ENCODE measurements at places on chromosomes 2 and 18. TPM values are rescaled to one million over a fixed set of nuclear protein-coding genes. Genes with fewer than 3 reads are reported as not detected.

Gene CIDEA
- total RNA-seq = not detected

Gene IL37
- total RNA-seq = not detected

- H3K27ac ChIP-seq = no peak overlapping the region
- no peaks in the 10 kb centered on the region for H3K4me1 ChIP-seq
Measured at GRCh38 chr2:198211706-198212105, 407.3 kb downstream of the PLCL1 start.

DNA sequence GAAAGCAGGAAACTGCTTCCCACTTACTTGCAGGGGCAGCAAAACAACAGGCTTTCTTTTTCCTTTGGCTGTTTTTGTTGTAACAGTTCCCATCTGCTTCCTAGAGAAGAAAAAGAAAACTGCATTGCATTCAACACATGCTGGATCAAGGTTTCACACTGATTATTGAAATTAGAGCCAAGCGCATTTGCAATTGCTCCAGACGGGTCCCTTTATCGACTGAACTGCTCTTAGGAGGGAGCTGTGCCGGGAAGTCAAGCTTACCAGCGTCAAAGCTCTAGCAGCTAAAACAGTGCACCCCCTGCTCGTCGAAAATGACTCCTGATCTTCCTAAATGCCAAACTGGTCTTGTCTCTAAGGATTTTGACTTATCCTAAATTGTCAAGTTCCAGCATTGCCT lies 164.0 kb upstream of the SESTD1 start:
- no peak overlapping the region for H3K4me3 ChIP-seq
- no peaks in the 10 kb centered on the region for H3K4me1 ChIP-seq
- peaks cover 15% of the 10 kb centered on the region for H3K27me3 ChIP-seq
- DNase-seq = no peak

- H3K27ac ChIP-seq = no peak overlapping the region
- H3K4me1 ChIP-seq = peaks cover 49% of the 10 kb centered on the region
- no peak overlapping the region for H3K4me3 ChIP-seq
- peak; percentile 13 for DNase-seq
- no peaks in the 10 kb centered on the region for H3K36me3 ChIP-seq
Measured at GRCh38 chr2:120228503-120228902, 5.3 kb upstream of the TMEM185B start.

Gene PMS1
- total RNA-seq = 24.3 TPM

GRCh38 chr2:195945056-195945455 lies 123.6 kb downstream of the DNAH7 start:
- no peaks in the 10 kb centered on the region for H3K27me3 ChIP-seq
- no peaks in the 10 kb centered on the region for H3K4me1 ChIP-seq
- no peak overlapping the region for H3K27ac ChIP-seq
- DNase-seq = no peak
- no peak overlapping the region for H3K4me3 ChIP-seq

Gene CRYGC
- not detected for total RNA-seq

DNA sequence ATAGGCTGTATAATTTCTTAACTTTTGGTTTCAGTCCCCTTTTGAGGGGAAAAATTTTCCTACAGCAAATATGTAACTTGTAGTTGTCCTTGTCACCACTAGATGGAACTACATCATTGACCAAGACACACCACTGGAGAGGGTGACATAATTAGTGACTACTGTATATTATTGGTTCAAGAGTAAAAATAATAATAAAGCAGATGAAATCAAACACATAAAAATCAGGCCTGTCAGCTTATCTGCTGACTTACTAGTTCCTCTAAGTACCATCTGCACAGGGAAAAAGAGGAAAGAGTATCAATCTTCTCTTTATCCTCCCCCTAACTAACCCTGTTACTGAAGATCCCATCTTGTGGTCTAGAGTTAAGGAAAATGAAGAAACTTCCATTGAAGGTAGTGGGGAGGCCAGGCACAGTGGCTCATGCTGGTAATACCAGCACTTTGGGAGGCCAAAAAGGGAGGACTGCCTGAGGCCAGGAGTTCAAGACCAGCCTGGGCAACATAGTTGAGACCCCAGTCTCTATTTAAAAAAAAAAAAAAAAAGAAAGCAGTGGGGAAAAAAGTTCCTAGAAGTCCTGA lies 29.6 kb upstream of the ENOSF1 start:
- peak; percentile 70 for DNase-seq
- no peaks in the 10 kb centered on the region for H3K4me1 ChIP-seq
- no peak overlapping the region for H3K4me3 ChIP-seq

GRCh38 chr2:34664266-34664665 lies 1065.2 kb upstream of the FAM98A start:
- H3K27ac ChIP-seq = no peak overlapping the region
- no peaks in the 10 kb centered on the region for H3K27me3 ChIP-seq

- no peak overlapping the region for H3K4me3 ChIP-seq
- H3K27ac ChIP-seq = no peak overlapping the region
- DNase-seq = no peak
Measured at GRCh38 chr2:237321746-237322145, 92.2 kb downstream of the COL6A3 start.

Gene DYNAP
- total RNA-seq = not detected

Gene FEV
- total RNA-seq = not detected
